Left renal pelvis (tissue), 4 donors: ENCODE measurements at places on chromosomes 5 and 9.

DNA sequence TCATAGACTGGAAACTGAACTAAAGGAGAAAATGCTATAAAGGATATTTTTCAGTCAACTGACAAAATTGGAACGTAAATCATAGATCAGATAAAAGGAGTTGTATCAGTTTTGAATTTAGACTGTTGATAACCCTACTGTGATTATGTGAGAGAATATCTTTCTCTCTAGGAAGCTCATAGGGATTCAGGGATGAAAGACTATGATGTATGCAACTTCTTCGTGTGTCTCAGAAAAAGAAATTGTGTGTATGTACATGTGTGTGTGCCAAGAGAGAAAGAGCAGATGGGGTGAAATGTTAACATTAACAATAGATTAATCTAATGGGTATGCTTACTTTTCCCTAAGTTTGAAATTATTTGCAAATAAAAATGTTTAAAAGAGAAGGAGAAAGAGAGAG is 30.7 kb upstream of the C5orf58 start:
- DNase-seq, result no peak

GRCh38 chr5:170885809-170886208 is 24.0 kb downstream of the RANBP17 start:
- no peak for DNase-seq

- no peak for DNase-seq
Measured at GRCh38 chr5:52150501-52150900, 637.2 kb upstream of the ITGA1 start.

DNA sequence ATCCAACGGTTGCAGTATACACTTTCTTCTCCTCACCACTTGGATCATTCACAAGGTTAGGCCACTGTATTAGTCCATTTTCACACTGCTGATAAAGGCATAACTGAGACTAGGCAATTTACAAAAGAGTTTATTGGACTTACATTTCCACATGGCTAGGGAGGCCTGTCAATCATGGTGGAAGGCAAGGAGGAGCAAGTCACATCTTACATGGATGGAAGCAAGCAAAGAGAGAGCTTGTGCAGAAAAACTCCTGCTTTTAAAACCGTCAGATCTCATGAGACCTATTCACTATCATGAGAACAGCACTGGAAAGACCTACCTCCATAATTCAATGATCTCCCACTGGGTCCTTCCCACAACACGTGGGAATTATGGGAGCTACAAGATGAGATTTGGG is 81.8 kb upstream of the DAP start:
- no peak for DNase-seq

GRCh38 chr9:106619211-106619610 is 243.8 kb upstream of the ZNF462 start:
- no peak for DNase-seq

- no peak for DNase-seq
Measured at GRCh38 chr5:154861946-154862345, 3.5 kb downstream of the CNOT8 start.

DNA sequence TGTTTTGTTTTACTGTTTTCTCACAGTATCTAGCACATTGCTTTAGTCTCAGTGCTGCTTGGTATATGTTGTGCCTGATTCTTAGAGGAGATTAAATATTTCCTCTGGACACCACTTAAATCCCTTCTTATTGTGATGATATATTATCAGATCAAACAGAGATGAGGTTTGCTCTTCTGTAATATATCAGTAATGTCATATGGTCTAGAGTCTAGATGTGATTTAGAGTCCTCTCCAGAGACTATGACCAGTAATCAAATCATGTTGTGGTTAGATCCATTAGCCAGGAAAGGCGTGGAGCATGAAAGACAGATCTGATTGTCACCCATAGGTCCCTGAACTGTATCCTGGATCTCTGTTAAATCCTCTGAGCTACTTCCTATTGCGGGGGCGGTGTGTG is 24.4 kb downstream of the CAMK4 start:
- no peak for DNase-seq

DNA sequence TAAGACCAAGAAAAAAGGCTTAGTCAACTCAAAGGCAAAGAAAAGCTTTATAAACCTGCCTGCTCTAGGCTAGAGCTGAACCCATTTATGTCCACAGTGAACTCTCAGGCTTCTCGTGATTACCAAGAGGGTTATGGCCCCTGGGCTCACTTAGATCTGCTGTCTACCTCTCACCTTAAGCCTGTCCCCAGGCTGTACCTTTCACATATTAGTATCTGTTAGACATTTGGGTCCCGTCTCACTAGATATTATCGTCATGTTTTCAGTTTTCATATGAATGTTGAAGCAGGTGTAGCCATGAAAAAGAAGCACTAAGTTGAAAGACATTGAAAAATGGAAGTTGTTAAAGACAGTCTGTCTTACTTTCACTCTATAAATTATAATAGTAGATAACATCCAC is 75.2 kb upstream of the COX7C start:
- no peak for DNase-seq

DNA sequence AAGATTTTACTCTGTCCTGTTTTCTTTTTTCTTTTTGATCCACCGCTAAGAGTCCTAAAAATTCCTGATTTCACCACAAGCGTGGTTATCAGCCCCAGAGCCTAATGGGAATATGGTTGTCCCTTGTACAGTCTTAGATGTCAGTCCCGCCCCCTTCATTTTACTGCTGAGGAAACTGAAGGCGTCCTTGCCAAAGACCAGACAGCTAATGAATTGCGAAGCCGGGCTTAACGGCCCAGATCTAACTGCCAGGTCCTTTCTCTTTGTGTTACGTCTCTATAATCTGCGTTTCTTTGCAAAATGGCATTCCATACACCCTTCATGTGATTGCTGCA is 497 bp downstream of the NSA2 start:
- DNase-seq, result no peak

DNA sequence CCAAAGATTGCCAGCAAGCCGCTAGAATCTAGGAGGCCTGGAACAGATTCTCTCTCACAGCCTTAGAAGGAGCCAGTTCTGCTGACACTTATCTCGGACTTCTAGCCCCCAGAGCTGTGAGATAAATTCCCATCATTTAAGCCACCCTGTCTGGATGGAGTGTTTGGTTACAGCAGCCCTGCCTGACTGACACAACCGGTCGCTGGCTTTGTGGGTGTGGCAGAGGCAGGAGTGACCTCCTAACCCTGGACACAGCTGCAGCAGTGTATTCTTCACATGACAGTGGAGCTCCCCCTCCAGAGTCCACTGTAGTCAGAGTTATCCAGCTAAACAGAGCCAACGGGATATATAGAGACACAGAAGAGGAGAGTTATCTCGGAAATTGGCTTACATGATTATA is 21.2 kb upstream of the IL17B start:
- no peak for DNase-seq

DNA sequence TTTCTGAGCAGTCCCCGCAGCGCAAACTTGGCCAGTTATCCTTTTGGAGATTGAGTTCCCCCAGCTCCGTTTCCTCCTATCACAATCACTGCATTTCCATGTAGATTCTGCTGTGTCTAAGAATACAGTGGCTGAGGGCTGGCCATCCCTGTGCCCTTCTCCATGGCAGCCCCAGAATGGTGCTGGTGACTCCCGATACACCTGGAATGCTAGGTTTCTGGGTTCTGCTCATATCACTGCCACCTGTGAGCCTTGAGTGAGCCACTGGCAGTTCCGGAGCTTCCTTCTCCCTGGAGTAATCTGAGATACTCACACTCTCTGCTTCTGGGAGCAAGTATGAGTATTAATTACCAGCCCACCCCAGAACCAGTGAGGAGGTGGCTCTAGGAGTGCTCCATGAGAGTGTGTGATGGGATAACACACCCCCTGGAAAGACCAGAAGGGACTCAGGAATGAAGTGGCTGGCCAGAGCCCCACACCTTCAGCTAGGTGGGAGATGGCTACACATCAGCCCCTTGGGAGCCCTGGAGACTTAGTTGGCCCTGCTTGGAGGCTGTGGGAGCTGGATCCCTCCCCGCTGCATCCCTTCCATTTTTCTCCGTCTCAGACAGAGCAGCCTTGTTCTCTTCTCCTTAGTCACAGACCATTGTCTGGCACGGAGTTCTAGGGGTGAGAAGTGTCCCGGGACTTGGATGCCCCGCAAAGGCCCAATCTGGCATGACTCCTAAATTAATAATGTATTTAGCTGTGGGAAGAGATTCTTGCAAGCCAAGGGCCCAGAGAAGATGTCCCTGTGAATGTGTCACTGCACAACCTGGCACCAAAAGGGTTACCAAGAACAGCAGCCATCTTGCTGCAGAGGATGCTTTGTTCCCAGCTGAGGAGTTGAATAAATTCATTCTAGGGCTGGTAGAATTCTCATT is 4.9 kb downstream of the PCDHGC5 start:
- no peak for DNase-seq

DNA sequence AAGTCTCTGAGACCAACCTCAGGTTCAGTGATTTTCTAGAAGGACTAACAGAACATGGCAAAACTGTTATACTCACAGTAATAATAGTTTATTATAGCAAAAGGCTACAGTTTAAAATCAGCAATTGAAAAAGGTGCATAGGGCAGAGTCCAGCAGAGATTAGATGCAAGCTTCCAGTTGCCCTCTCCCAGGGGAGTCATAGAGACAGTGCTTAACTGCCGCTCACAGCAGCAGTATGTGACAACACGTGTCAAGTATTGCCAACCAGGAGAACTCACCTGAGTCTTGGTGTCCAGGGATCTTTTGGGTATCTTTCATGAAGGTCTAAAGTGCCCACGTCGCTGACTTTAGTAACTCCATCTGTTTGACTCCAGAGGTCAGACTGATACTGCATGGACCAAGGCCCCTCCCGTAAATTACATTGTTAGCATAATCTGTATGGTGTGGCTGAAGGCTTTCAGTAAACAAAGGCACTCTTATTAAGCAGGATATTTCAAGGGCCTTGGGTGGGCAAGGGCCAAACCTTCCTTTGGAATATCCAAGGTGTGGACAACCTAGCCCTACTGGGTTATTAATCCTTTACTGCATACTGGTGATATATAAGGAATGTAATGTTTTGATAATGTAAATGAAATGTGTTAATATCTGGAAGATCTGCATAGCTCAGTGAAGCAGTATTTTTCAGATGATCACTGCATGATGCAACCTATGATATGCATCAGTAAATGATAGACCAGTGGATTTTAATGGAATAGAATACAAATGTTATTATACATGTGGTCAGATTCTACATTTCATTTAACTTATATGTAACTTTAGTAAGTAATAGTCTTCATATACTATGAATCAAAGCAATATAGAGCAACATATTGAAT is 44.0 kb downstream of the RASA1 start:
- DNase-seq, result no peak

DNA sequence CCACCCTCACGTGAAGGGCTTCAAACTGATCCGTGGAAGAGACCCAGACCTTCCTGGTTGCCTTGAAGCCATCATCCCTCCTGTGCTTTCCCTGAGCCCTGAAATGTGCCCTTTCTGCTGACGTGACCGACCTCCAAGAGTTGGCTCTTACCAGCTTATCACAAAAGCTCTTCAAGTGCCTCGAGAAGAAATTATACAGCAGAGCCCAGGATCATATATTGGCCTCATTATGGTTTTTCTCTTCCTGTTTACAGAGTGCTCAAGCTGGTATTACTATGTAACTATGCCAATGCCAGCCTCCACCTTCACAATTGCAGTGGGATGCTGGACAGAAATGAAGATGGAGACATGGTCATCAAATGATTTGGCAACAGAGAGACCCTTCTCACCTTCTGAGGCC is 66.0 kb downstream of the AOPEP start:
- no peak for DNase-seq

GRCh38 chr9:137575364-137575715 is 3.4 kb downstream of the DPH7 start:
- no peak for DNase-seq

GRCh38 chr9:110777196-110777875 is 108.7 kb downstream of the MUSK start:
- no peak for DNase-seq

- no peak for DNase-seq
Measured at GRCh38 chr9:21741151-21741550, 61.3 kb upstream of the MTAP start.

DNA sequence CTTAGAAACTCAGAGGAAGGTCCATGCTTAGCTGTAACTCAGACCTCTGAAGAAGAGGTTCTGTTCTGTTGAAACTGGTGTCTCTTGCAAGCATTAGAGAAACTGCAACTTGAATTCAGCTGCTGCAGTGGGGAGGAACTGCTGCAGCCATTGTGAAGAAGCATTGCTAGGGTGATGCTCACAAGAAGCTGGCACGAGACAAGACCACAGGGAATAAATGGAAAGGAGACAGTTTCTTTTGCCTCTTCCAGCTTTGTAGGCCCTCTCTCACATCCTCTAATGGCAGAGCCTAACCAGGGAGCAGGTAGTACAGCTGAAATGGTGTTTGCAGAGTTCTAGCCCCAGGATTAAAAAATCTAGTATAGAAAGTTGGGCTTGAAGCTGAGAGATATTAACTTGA is 148.0 kb upstream of the DMAC1 start:
- no peak for DNase-seq

DNA sequence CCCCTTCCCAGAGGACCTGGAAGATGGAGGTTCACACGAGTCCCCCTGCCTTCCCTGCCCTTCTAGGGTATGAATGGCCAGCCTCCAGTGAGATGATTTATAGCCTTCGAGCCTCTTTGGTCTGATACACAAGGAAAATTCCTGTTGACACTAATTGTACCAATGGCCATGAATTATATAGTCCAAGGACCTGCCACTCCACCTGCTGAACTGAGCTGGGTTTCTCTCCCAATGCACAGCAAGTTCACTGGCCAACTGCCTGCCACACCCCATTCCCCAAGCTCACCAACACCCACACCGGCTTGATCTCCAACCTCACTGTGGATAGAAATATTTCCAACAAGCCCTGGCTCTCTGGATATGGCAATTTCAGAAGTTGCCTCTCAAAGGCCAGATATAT is 9.3 kb upstream of the ADRA1B start:
- DNase-seq, result no peak

DNA sequence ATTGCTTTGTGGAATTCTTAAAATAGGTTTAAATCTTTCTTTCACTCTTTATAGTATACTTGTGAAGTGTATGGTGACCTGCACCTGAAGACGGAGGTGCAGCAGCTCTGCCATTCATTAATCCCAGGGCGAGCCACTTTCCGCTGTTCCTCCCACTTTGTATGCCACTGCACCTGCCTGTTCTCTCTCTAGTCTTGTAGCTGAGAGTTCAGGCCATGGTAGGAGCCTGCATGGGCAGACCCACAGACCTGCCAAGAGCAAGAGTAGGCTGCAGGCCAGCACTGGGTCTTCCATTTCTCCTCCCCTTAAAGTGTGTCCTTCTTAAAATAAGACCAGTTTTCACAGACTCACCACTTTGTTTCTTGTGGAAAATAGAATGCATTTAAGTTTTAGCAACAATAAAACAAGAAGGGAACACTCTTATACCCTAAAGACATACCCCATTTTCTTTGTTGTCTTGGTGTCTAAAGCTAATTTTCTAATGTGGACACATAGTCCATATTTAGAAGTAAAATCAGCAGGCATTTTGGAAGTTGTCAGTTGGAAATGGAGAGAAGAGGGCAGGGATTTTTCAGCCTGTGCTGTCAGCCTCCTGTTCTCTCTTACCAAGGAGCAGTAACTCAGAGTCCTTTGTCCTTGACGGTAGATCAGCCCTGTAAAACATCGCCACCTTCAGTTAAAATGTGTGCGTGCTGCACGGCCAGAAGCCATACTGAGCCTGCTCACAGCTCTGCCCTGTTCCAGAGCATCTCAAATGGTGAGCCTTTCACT is 103.2 kb downstream of the SNCAIP start:
- no peak for DNase-seq
